ENCODE measurements at places on chromosomes 3 and 15.

- DNase-seq = peak; percentile 64
These were observed 77.7 kb downstream of the OCA2 start for GRCh38 chr15:28021281-28022039.

- no peak for DNase-seq
These were observed 14.6 kb downstream of the ZNF710 start for GRCh38 chr15:90015749-90016148.

DNA sequence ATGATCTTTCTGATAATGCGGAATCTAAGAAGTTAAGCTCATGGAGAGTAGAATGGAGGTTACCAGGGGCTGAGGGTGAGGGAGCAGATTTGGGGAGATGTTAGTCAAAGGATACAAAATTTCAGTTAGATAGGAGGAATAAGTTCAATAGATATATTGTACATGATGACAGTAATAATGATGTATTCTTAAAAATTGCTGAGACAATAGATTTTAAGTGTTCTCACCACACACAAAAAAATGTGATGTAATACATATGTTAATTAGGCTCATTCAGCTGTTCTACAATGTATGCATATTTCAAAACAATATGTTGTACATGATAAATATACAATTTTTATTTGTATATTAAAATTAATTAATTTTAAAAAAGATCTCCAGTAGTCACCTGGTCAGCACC, 81.4 kb downstream of the PGPEP1L start:
- no peak for DNase-seq

GRCh38 chr15:35307026-35307425, 221.9 kb upstream of the NANOGP8 start:
- DNase-seq = no peak

DNA sequence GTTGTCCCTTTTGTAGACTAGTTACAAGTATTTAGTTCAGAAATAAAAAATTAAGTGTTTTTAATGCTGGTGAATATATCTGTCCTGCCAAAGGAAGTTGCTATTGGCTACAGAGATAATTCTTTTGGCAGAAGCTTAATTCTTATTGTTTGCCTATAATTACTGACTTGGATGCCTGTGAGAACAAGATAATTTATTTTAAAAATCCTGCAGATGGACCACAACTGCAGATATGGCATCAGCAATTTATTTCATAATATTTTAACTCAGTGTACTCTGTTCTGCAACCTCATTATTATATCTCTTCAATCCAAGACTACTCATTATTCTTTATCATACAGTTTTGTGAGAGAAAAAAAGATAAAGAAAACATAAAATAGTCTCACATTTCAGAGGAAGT, 789.8 kb downstream of the NAALADL2 start:
- no peak for DNase-seq

DNA sequence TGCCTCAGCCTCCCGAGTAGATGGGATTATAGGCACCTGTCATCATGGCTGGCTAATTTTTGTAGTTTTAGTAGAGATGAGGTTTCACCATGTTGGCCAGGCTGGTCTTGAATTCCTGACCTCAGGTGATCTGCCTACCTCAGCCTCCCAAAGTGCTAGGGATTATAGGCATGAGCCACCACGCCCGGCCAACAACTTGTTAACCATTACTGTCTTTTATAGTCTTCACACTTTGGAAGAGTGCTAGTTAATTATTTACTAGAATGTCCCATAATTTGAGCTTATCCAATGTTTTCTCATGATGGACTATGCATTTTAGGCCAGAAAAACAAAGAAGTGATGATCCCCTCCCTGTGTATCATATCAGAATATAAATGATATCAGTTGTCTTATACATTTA, 288.6 kb upstream of the CBLB start:
- DNase-seq = no peak

DNA sequence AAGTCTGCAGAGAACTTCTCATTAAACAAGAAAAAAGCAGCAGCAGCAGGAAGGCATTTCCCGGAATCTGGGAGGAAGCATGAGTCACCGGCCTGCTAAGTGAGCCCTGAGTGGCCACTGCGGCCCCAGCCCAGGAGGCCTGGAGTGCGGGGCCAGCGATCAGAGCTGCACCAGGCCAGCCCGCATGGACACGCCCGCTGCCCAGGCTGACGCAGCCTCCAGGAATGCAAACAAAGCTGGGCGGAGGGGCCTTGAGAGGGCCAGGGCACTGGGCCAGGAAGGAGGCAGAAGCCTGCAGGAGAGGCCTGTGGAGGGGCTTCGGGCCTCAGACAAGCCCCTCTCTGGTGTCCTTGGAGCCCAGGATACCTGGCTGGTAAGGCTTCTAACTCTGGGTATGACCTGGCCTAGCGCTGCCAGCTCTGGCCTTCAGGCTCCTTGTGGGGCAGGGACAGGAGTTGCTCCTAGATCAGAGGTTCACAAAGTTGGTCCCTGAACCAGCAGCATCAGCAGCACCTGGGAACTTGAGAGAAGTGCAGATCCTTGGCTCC, 101.2 kb downstream of the SMAD6 start:
- peak; percentile 91 for DNase-seq

- DNase-seq = no peak
These were observed 15.6 kb upstream of the MB21D2 start for GRCh38 chr3:192933259-192933658.
